ENCODE measurements at places on chromosomes 1 and 21.

- no peak for DNase-seq
These were observed 30.1 kb downstream of the LRRC8D start for GRCh38 chr1:89850844-89851415.

GRCh38 chr1:176566004-176566975 lies 103.3 kb downstream of the PAPPA2 start:
- no peak for DNase-seq

DNA sequence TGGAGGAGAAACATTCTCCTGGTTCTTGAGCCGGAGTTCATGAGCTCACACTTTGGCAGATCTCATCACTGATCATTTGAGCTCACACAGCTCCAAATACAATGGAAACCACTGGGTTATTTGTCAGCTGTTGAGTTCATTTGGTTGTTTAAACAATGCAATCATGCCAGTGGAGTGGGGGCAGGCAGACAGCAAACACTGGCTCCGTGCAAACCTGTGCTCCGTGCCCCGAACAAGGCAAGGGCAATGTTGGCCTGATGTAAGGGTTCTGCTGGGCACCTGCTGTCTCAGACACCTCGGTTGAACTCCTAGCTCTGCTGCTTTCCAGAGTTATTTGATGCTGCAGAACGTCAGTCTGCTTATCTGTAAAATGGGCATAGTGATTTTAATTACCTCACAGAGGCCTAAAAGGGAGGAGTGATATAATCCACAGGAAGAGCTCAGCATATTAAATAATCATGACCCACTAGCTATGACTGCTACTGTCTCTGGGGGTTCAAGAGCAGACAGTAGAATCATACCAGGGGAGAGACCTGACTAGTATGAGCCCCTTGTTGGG lies 20.0 kb upstream of the CLIC6 start:
- DNase-seq, result no peak

GRCh38 chr1:83052865-83053264 lies 946.1 kb downstream of the TTLL7 start:
- DNase-seq, result no peak

GRCh38 chr1:1298861-1299685 lies 8.7 kb downstream of the ACAP3 start:
- no peak for DNase-seq

DNA sequence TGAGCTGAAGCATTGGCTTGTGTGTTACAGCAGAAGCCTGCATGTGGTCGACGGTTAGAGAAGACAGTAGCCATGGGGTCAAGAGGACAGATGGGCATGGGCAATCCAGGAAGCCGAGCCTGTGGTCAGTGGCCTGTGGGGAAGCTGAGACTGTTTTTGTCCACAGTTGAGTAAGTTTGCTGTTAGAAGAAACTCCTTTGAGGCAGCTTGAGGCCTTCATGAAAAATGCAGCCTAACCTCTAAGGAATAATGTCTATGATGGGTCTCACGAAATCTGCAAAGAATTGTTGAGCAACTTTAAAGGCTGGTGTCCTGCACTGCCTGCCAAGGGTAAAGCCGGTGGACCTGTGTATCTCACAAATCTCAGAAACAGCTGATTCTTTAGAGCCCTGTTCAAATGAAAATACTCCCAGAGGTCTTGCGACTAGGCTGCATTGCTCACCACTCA lies 322.4 kb downstream of the SETD4 start:
- DNase-seq, result no peak

GRCh38 chr1:8211883-8212579 lies 105.9 kb upstream of the SLC45A1 start:
- peak; percentile 96 for DNase-seq

GRCh38 chr1:84975035-84975434 lies 21.9 kb downstream of the MCOLN2 start:
- no peak for DNase-seq

DNA sequence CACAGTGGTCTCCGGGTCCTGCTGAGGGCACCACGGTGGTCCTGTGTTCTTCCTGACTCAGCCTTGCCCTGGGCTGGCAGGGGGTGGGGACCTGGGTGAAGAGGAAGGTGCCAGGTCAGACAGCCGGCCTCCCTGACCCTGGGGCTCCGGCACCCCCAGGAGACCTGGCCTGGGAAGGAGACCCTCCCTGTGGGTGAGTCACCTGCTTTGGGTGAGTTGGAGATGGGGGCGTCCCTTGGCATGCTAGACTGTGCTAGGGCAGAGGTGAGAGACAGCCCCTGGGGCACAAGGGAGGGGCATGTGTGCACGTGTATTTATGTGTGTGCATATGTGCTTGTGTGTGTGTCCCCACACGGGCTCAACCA lies 23.4 kb downstream of the SPSB1 start:
- no peak for DNase-seq

DNA sequence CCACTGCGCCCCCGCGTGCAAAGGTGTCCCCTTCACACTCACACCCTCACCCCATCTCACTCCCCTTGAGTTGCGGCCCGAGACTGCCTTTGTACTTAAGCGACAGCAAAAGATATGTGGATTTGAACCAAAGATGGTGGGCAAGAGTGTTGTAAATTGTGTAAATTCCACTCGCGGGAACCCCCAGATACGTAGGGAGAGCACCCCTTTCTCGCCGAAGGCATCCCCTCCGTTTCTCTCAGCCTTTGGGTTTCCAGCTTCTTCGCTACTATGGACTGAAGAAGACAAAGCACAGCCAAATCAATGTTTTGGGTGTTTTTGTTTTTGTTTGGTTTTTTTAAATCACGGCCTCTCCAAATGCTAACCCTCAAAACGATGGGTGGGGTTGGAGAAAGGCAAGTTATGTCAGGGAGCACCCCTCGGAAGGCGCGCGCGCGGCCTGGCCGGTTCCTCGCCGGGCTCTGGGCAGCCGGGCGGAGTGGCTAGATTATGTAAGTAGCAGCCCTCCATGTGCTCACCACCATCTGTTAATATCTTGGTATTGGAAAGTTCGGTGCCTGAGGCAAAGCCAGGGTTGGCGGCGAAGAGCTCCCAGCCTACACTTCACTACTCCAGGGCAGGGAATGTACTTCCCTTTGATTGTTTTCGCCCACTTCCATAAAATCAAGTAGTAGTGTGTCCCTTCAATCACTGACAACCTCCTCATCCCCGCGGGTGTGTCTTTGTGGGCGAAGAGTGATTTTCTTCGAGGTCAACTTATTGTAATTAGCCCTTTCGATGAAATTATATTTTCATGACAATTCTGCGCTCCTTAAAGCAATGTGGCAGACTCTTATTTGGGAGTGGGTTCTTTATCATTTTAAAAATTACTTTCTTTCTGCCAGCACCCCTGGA lies 4.0 kb upstream of the PROX1 start:
- DNase-seq, result no peak

- no peak for DNase-seq
These were observed 35.4 kb downstream of the ADGRL2 start for GRCh38 chr1:81836007-81836626.

DNA sequence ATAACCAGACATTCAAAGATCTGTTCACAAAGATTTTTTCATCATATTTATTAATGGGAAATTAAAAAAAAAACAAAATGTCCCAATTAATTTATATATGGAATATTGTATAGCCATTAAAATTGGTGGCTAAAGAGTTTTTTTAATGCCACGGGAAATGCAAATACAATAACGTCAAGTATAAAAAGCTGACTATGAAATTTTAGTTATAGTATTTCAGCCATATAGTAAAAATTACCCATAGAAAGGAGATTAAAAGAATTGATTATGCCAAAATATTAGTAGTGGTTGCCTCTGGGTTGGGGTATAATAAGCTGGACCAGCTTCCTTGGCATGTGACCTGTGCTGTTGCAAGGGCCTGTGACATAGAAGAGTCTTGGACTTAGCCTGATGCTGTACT lies 78.8 kb downstream of the KCTD3 start:
- no peak for DNase-seq

- DNase-seq, result no peak
These were observed 272.6 kb downstream of the LRRC40 start for GRCh38 chr1:69932760-69933159.

GRCh38 chr1:25958465-25958864 lies 39.4 kb downstream of the PAFAH2 start:
- no peak for DNase-seq

DNA sequence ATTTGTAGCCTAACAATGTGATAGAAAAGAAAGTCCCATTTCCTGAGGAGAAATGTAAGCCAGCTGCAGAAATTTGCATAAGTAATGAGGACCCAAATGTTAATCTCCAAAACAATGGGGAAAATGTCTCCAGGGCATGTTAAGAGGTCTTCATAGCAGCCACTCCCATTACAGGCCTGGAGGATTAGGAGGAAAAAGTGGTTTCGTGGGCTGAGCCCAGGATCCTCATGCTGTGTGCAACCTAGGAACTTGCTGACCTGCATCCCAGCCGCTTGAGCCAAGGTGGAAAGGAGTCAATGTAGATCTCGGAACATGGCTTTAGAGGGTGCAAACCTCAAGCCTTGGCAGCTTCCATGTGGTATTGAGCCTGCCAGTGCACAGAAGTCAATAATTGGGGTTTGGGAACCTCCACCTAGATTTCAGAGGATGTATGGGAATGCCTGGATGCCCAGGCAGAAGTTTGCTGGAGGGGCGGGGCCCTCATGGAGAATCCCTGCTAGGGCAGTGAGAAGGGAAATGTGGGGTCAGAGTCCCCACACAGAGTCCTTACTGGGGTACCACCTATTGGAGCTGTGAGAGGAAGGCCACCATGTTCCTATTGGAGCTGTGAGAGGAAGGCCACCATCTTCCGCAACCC lies 14.2 kb upstream of the F13B start:
- DNase-seq, result no peak

DNA sequence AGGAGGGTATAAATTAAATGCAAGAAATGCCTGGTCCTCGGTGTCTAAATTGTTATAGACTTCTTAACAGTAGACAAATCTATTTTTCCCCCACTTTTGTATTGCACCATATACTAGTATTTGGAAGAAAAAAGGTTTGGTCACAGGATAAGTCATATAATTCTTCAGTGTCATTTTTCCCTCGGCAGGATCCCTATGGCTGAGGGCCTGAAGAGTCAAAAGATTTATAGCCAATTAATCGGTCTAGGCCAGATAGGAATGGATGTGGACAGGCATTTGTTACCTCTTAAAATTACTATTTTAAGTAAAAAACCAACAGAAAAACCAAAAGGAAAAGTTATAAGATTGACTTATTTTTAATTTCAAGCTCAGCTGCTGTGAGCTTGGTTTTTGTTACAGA lies 45.6 kb downstream of the CRP start:
- no peak for DNase-seq

- DNase-seq, result no peak
These were observed 19.1 kb downstream of the MARCKSL1 start for GRCh38 chr1:32316903-32317277.

DNA sequence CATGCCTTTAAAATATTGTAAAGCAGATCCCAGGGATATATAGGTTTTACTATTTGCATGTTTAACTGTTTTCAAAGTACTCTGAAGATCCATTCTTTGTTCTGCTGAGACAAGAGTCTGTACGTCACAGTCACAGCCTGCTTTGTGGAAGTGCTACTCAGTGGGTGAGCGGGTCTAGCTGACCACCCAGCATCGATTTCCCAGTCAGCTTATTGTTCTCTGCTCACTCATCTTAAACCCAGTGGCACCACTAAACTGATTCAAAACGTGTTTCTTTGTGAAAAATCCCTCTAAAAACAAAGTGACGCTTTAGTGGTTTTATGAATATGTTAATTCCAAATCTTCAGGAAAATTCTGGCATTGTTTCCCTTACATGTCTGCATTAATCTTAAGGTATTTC lies 12.4 kb downstream of the PLPP3 start:
- no peak for DNase-seq

DNA sequence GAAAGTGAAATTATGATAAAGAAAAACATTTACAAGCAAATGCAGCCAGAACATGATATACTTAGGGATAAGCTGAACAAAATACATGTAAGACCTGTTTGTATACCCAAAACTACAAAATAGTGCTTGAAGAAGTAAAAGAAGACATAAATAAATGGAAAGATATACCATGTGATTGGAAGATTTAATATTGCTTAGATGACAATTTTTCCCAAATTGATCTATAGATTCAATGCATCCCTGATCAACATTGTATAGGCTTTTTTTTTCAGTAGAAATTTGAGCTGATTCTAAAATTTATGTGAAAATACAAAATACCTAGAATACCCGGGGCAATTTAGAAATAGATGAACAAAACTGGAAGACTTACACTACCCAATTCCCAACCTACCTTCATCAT lies 76.4 kb downstream of the GABPA start:
- no peak for DNase-seq

Measured in HCT116 (cell line).